Endothelial cell (in vitro differentiated cells): ENCODE measurements at places on chromosomes 7 and 10. TPM values are rescaled to one million over a fixed set of nuclear protein-coding genes. Genes with fewer than 3 reads are reported as not detected.

The CYP2E1 gene
- total RNA-seq = 7.7 TPM

The PTF1A gene
- not detected for total RNA-seq

The GPNMB gene
- 0.49 TPM for total RNA-seq

The FZD1 gene
- total RNA-seq = 38.7 TPM

The FAM241B gene
- total RNA-seq = 7.1 TPM

The TMEM184A gene
- total RNA-seq = 0.21 TPM

The DENND10 gene
- total RNA-seq = 40.6 TPM

The MEOX2 gene
- total RNA-seq = 0.10 TPM

The AMZ1 gene
- total RNA-seq = 0.05 TPM

The CHCHD3 gene
- 55.6 TPM for total RNA-seq

The ITPRID1 gene
- total RNA-seq = not detected

The CFAP69 gene
- 1.8 TPM for total RNA-seq

- DNase-seq = peak; percentile 75
These were observed 860 bp downstream of the SEC31B start for GRCh38 chr10:100518761-100519241.

DNA sequence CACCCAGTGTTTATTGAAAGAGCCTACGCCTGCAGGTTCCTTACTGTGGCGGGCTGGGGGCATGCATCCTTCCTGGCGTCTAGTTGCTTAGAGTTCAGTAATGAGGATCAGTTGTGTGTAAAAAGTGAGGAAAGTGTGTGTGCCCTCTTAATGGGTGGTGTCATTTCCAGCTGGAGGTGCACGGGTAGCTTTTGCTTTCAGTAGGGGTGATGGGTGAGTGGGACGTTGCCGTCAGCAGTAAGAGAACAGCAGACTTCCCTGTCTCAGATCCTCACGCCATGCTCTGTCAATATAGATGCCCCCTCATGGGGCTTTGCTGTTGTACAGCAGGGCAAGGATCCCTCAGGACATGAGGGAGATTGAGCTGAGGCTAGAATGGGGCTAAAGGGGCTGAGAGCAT, 352.6 kb upstream of the GALNT17 start:
- no peak for DNase-seq

DNA sequence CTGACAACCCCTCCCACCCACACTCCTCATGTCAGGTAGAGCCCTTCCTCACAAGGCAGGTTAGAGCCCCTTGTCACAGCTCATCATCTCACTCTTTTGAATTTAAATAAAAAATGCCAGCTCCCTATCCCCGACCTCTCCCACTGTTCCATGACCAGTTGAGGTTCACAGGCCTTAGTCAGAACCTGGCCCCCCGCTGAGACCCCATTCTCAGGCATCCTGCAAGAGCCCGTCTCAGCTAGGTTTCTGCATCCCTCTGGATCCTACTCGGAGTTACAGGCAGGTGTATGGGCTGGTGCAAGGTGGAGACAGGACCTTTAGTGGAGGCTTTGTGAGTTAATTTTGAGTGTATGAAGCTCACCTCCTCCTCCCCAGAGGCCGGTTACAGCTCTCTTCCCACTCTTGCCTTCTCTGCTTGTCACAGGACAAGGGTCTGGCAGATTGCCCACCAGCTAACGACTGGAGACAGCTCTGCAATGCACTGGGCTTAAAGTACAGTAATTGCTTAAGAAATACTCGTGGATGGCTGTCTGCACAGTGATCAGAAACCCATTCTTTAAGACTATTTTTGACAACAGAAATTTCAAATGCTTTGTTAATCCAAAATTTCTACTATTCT, 394.9 kb upstream of the DPP6 start:
- no peak for DNase-seq

- DNase-seq = no peak
These were observed 277.3 kb upstream of the SEMA3D start for GRCh38 chr7:85464042-85464651.

DNA sequence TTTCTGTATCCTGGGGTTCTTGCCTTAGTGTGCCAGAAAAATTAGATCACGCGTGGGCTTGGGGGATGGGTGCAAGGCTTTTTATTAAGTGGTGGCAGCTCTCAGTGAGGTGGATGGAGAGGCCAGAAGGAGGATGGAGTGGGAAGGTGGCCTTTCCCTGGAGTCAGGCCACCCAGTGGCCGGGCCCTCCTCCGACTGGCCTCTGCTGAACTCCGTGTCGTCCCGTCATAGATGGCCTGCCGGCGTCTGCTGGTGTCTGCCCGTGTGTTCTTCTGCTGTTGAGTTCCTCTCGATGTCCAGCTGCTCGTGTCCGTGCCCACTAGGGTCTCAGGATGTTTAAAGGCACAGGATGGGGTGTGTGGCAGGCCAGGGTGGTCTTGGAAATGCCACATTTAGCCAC, 4.0 kb upstream of the ZNF746 start:
- no peak for DNase-seq

DNA sequence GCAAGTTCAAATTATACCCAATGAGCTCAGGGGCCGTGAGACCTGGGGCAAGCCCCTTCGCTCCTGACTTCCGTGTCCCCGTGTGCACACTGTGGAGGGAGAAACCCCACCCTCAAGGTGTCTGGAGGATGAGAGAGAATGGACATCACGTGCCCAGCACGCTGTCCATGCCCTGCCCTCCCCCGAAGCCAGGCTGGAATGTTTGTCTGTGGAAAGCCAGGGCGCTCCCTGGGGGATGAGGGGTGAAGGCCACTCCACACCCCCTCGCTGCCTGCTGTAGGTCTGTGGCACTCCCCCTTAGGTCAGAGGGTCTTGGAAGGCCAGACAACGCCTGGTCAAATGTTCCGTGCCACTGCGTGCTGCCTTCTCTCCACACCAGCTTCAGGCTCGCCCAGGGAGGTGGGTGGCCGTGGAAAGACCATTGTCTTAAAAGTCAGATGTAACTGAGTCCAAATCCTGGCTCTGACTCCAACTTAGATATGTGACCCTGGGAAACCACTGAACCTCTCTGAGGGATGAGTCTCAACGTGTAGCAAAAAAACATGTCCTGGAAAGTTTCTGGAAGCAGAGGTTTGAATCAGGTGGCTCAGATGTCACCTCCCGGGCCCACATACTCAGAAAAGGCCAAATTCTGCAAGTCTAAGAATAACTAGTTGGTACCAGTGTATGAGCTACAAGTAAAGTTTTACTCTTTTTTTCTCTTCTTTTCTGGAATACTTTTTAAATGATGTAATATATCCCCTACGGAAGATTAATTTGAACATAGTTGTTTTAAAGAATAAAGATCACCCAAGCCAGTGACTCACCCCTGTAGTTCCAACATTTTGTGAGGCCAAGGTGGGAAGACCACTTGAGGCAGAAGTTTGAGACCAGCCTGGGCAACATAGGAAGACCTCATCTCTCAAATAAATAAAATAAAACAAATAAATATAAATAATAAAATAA, 24.9 kb downstream of the RCC1L start:
- DNase-seq = no peak

DNA sequence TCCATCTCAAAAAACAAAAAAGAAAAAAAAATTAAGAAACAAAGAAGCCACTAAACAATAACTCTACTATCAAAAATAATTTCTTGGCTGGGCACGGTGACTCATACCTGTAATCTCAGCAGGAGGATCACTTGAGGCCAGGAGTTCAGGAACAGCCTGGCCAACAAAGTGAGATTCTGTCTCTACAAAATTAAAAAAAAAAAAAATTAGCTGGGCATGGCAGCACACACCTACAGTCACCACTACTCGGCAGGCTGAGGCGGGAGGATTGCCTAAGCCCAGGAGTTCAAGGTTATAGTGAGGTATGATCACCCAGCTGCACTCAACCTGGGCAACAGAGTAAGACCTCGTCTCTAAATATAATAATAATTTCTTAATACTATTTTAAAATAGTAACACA, 69.0 kb downstream of the PARD3 start:
- DNase-seq = no peak

GRCh38 chr7:87570178-87570577, 30.5 kb downstream of the ABCB1 start:
- no peak for DNase-seq

GRCh38 chr10:131689016-131689415, 211.8 kb upstream of the PPP2R2D start:
- no peak for DNase-seq

- DNase-seq = peak; percentile 28
These were observed 163.1 kb downstream of the PRKCQ start for GRCh38 chr10:6416892-6417512.

- no peak for DNase-seq
These were observed 235.7 kb upstream of the CCDC6 start for GRCh38 chr10:60141896-60142559.

DNA sequence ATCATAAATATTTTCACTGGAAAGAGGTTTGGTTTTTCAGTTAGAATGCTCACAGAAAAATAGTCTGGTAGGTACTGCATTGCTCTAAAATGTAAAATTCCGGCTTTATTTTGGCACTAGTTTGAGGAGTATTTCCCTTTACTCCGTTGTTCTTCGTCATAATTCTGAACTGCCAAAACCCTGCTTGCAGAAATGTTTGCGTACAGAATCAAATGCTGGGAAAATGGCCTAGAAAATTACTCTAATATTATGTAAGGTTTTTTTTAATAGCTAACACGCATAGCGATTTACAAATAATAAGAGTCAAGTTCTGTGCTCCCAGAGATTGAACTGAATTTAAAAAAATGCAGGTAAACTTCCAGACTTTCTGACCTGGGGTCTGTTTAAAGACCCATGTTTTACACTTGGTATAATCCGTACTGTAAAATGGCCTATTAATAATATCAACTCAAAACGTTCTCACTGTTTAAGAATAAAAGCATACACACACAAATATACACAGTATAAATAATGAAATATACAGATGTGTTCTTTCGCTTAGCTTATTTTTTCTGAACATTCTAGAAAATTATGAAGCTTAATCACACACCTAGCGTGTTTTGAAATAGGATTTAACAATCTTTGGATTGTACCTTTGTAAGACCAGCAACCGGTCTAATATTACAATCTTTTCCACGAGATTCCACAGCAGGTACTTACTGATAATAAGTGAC, 23.5 kb upstream of the ANLN start:
- no peak for DNase-seq

DNA sequence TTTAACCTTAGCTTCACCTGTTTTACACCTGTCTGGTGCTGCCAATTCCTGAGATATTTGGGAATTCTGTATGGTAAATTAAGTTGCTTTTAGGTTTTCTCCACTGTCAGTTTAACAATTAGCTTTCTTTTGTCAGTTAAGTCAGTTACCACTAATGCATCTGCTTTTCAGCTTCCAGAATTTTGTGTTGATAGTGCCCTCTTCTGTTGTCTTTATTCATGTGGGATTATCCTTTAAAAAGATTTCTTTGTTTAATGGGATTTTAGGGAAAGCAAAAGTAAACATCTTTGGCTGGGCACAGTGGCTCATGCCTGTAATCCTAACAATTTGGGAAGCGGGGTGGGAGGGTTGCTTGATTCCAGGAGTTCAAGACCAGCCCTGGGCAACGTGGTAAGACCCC, 8.1 kb downstream of the TFAM start:
- no peak for DNase-seq

- DNase-seq = no peak
These were observed 3.9 kb upstream of the PAX2 start for GRCh38 chr10:100741378-100742075.

DNA sequence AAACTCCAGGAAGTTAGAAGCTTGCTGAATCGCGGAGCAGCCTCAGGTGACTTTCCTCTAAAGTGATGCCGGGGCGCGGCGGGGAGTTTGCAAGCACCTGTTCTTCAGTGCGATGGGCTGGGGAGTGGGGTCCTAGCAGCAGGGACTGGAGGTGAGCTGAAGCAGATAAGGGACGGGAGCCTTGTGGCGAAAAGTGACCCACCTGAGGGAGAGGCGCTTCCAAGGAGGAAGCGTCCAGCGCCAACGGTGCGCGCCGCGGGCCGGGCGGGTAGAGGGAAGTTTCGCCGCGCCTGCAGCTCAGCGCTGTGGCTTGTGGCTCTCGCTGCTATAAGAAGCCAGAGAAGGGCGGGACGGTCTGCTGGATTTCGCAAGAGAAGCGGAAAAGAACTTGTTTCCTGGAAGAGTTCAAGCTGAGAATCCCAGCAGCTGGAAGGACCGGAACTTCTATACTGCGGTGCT, at the start of gene STEAP4:
Gene STEAP4 (minus strand): TSS at position 305 of the 459 bp plus-strand sequence. CDS start 22,625 bp downstream, outside the sequence.
- peak; percentile 70 for DNase-seq

DNA sequence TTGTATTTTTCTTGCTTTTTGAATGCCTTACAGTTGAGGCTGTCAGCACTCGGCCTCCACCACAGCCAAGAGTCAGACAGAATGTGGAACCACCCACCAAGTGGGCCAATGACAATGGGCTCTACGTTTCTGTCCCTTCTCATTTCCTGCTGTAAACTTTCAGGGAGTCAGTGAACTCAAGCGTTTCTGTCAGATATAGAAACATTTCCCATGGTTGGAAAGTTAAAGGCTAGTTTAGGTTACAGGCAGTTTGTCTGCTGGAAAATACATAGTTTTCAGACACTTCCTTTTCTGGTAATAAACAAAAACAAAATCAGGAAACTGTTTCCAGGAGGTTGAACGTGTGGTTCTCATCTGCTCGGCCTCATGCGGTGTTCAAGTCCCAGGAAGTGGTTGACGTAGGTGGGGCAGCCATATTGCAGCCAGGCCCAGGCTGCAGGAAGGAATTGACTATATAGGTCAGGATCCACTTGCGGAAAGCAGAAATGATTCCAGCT, 245.1 kb downstream of the CAMK1D start:
- no peak for DNase-seq

- DNase-seq = no peak
These were observed 814 bp downstream of the MEST start for GRCh38 chr7:130492523-130493274.

- no peak for DNase-seq
These were observed 5.4 kb downstream of the CHST15 start for GRCh38 chr10:124087672-124088634.

- no peak for DNase-seq
These were observed 393.6 kb upstream of the GALNT17 start for GRCh38 chr7:70738151-70738885.

- no peak for DNase-seq
These were observed 82.8 kb upstream of the PPP2R2D start for GRCh38 chr10:131817866-131818509.

DNA sequence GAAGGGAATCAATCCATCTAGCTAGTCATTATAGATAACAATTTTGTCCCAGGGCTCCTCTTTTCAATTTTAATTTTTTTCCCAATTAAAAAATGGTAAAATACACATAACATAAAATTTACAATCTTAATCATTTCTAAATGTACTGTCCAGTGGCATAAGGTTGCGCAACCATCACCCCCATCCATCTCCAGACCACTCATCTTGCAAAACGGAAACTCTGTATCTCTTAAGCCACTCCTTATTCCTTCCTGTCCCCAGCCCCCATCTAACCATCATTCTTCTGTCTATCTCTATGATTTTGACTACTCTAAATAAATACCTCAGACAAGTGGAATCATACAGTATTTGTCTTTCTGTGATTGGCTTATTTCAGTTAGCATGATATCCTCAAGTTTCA, 46.1 kb upstream of the RAB18 start:
- DNase-seq = no peak
